G401 (cell line): ENCODE measurements at places on chromosomes 11 and 22. TPM values are rescaled to one million over a fixed set of nuclear protein-coding genes. Genes with fewer than 3 reads are reported as not detected.

DNA sequence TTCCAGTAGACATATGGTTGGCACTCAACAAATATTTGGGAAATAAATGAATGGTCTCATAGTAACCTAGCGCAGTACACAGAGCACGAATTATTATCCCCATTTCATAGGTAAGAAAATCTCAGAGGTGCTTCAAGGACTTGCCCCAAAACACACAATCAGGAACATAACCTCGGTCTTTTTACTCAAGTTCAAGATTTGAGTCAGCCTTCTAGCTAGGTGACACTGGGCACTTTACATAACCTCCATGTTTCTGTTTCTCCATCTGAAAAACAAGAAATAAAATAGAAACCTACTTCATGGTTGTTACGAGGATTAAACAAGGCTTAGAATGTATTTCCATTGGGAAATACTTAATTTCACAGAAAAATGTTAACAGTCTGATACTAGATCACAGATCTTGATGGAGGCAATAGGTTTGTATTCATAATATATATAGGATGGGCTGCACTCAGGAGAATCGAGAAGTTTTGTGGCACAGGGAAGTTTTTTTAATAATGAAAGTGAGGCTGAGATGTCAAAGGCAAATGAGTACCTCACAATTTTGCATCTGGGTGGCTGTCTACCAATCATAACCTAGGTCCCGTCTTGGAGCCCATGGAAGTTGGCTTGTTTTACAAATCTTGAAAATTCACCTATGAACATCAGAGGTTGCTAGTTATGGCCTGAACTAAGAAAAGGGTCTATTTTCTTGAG is 147.4 kb upstream of the ZC3H12C start:
- no peak for DNase-seq

OR6Q1 gene
- total RNA-seq: not detected in 2 replicates

TUBA8 gene
- 0.49 TPM in 1 of 2 replicates, not detected in the other for total RNA-seq

APLNR gene
- total RNA-seq: not detected in 2 replicates

CHKA gene
- 119 and 129 TPM in 2 replicates for total RNA-seq
